Glutamatergic neuron (in vitro differentiated cells): ENCODE measurements at places on chromosomes 12 and 14. TPM values are rescaled to one million over a fixed set of nuclear protein-coding genes. Genes with fewer than 3 reads are reported as not detected.

DNA sequence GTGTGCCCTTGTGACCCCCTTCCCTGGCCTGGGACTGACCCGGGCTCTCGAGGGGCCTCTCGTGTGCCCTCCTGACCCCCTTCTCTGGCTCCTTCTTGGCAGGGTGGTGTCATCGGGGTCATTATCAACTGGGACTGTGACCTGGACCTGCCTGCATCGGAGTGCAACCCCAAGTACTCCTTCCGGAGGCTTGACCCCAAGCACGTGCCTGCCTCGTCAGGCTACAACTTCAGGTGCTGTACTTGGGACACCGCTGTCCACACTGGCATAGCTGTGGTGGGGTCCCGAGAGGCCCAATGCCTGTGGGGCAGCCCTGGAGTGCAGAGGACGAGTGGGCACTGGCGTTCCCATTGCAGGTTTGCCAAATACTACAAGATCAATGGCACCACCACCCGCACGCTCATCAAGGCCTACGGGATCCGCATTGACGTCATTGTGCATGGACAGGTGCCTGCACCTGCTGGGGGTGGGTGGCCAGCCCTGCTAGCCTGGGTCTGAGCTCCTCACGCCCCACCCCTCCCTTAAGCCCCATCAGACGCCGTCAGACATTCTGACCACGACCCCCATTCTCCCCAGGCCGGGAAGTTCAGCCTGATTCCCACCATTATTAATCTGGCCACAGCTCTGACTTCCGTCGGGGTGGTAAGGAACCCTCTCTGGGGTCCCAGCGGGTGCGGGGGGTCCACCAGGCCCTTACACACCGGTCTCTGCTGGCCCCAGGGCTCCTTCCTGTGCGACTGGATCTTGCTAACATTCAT, 2.5 kb downstream of the P2RX2 start:
- no peak overlapping the region for H3K4me3 ChIP-seq
- peaks cover 11% of the 10 kb centered on the region for H3K4me1 ChIP-seq
- H3K27me3 ChIP-seq: peaks cover 19% of the 10 kb centered on the region
- DNase-seq: no peak
- H3K27ac ChIP-seq: no peak overlapping the region

DNA sequence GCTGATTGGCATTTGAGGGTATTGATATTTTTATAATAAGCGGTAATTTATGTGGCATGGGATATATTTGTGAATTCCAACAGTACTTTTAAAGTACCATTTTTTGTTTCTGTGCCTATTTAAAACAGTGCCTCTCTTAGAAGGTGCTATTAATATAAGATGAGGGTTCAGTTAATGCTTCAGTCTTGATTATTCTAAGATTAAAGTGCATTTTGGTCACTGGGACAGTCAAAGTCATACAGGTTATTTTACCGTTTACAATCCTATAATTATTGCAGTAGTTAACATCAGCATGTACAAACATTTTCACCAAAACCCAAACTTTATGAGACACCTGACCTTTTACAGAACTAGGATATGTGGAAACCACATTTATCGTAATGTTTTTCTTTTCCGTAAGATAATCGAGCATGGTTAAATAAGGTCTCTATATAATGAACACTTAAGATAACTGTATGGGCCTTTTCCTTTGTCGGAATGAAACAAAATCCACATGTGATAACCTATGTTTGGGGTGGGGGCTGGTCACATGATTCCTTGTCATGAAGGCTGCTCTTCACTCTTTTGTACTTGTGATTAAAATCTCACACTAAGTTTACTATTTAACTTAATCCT, 37.7 kb upstream of the DNM1L start:
- H3K36me3 ChIP-seq: no peaks in the 10 kb centered on the region
- peak overlapping the region; percentile 15 for H3K27ac ChIP-seq
- no peaks in the 10 kb centered on the region for H3K4me1 ChIP-seq
- no peak for DNase-seq
- no peak overlapping the region for H3K4me3 ChIP-seq
- no peaks in the 10 kb centered on the region for H3K27me3 ChIP-seq

GRCh38 chr12:57745485-57745881, 644 bp downstream of the TSPAN31 start:
- peaks cover 3% of the 10 kb centered on the region for H3K36me3 ChIP-seq
- H3K4me1 ChIP-seq: peaks cover 5% of the 10 kb centered on the region
- no peak for DNase-seq
- peak overlapping the region; percentile 92 for H3K4me3 ChIP-seq
- peak overlapping the region; percentile 96 for H3K27ac ChIP-seq

DPPA3 gene
- total RNA-seq: not detected

CCDC177 gene
- 7.8 TPM for total RNA-seq

NAP1L1 gene
- 635 TPM for total RNA-seq

GRCh38 chr14:78164226-78164853, 5.8 kb upstream of the NRXN3 start:
- no peak overlapping the region for H3K27ac ChIP-seq
- DNase-seq: peak; percentile 79
- H3K27me3 ChIP-seq: no peaks in the 10 kb centered on the region
- H3K4me1 ChIP-seq: peaks cover 8% of the 10 kb centered on the region

- H3K27me3 ChIP-seq: peaks cover 4% of the 10 kb centered on the region
- DNase-seq: no peak
- H3K36me3 ChIP-seq: no peaks in the 10 kb centered on the region
- no peaks in the 10 kb centered on the region for H3K4me1 ChIP-seq
- H3K4me3 ChIP-seq: no peak overlapping the region
These were observed 416.8 kb downstream of the SLC16A7 start for GRCh38 chr12:60012659-60013058.
